Activated CD8-positive, alpha-beta memory T cell treated with anti-CD3 and anti-CD28 coated beads, Interleukin-2, amount 10 ng/mL, durations not matched to agents 7 days and 5 days (primary cell): ENCODE measurements at places on chromosomes 3 and 15.
A peak's percentile ranks its signal among the peaks of the same experiment; 100 is the strongest.

- no peak for DNase-seq
These were observed 647.2 kb upstream of the BCHE start for GRCh38 chr3:166484470-166484869.

GRCh38 chr3:126345641-126346460, 11.4 kb downstream of the KLF15 start:
- DNase-seq: no peak

GRCh38 chr3:29585368-29585767, 304.5 kb downstream of the RBMS3 start:
- DNase-seq: no peak

DNA sequence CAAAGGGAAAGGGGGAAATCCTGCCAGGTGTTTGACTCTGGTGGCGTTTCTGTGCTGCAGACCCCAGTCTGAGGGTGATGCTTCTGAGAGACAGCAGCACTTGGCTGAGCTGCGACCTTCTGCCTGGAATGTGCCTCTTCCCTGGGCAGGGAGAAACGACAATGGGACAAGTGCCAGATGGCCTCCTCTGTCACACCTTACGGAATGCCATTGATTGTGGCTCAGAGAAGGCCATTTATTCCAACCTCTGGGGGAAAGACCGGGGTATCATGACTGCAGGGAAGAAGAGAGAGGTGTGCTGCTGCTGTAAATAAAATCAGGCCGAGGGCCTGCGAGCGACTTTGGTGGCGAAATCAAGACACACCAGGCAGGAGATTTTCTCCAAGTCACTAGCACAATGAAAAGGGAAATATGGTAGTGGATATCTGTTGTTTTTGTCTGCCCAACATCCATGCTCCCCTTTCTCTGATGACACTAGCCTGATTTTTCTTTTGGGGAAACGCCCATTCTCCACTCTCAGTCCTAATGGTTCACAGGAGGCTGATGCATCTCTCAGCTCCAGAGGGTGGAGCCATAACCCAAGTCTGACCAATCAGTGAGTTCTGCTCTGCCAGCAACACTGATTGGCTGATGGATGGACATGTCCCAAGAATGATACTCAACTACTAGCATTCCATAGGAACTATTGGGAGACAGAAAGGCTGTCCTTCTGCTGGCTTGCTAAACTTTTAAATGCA, 336.1 kb downstream of the FOXP1 start:
- no peak for DNase-seq

GRCh38 chr3:67142432-67142831, 144.3 kb downstream of the KBTBD8 start:
- no peak for DNase-seq

GRCh38 chr3:98521897-98522543, 682 bp downstream of the CLDND1 start:
- peak; percentile 86 for DNase-seq

DNA sequence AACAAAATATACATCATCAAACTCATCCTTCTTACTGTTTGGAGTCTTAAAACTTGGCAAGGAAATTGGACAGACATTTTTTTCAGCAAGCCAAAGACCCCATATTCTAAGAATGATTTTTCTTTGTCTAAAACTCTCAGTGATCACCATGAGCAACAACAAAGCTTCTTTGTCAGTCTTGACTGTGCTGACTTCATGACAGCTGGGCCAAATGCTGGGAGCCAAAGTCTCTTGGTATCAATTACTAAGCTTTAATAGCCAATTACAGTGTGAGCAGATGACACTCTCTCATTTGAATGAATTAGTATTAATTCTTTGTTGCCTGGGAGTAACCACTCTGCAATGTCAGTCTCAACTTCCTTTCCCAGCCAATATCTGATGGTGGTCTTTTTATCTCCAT, 48.1 kb upstream of the GK5 start:
- DNase-seq: no peak

- no peak for DNase-seq
These were observed 560.8 kb downstream of the OCA2 start for GRCh38 chr15:27538325-27538724.

GRCh38 chr15:96066852-96067495, 263.5 kb upstream of the NR2F2 start:
- no peak for DNase-seq

GRCh38 chr3:141466633-141467169, 20.1 kb upstream of the RASA2 start:
- DNase-seq: no peak
